Gastroesophageal sphincter (tissue), 4 donors: ENCODE measurements at places on chromosomes 5 and 9. TPM values are rescaled to one million over a fixed set of nuclear protein-coding genes. Genes with fewer than 3 reads are reported as not detected.

The IFNA21 gene
- not detected for total RNA-seq

DNA sequence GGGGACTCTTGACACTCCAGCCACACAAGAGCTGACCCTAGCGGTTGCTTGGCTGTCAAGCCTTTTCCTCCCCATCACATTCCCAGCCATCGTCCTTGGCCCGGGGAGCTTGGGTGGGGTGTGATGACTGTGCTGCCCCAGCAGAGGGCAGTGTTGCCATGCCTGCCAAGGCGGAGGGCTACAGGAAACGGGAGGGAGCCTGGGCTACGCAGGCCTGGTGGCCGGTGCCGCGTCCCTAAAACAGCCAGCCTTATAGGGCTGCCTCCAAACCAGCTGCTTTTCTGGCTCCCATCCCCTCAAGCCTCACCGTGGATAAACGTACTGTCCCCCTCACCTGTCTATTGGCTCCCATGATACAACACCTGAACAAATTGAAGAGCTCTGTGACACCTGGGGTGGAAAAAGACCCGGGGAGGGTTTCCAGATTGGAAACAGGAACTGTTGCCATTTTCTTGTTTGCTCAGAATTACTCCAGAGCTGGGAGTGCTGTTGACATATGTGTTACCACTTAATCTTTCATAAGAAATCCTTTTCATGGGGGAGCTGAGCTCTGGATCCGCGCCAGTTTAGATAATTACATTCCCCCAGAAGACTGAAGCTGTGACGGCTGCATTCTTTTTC, 72.8 kb upstream of the ASTN2 start:
- peak; percentile 79 for ATAC-seq

GRCh38 chr9:16217943-16218701, 652.3 kb downstream of the BNC2 start:
- ATAC-seq = no peak

The PLCXD3 gene
- 1.7 TPM for total RNA-seq

- no peak for ATAC-seq
These were observed 147.8 kb downstream of the TMEM38B start for GRCh38 chr9:105842023-105842644.
